A549 treated with DMSO at 1 μM for 4 hours (cell line): ENCODE measurements at places on chromosomes 16 and 17. TPM values are rescaled to one million over a fixed set of nuclear protein-coding genes. Genes with fewer than 3 reads are reported as not detected.

BICDL2 gene
- not detected in 5 replicates for total RNA-seq

TNS4 gene
- 79.8 to 97.2 TPM (median 92.1 TPM) in 5 replicates for total RNA-seq

OSGIN1 gene
- total RNA-seq = 30.1 to 64.8 TPM (median 39.7 TPM) in 5 replicates

TBC1D3C gene
- total RNA-seq = 0.06 TPM in 1 of 5 replicates, not detected in the others

PYDC1 gene
- not detected in 5 replicates for total RNA-seq

SRCIN1 gene
- 2.3 to 2.9 TPM (median 2.8 TPM) in 5 replicates for total RNA-seq

RUNDC3A gene
- total RNA-seq = 0.18 to 0.71 TPM (median 0.69 TPM) in 5 replicates

CHRNB1 gene
- 5.4 to 7.8 TPM (median 7.1 TPM) in 5 replicates for total RNA-seq

MYH13 gene
- total RNA-seq = 0.01 TPM in 1 of 5 replicates, not detected in the others

CDH1 gene
- 3.7 to 4.8 TPM (median 4.2 TPM) in 5 replicates for total RNA-seq

GAST gene
- total RNA-seq = 0.23 to 0.57 TPM (median 0.26 TPM) in 3 of 5 replicates, not detected in the others

EPOP gene
- 11.8 to 15.4 TPM (median 14.1 TPM) in 5 replicates for total RNA-seq

CA10 gene
- not detected in 5 replicates for total RNA-seq
